Lower lobe of right lung (tissue), 2 donors: ENCODE measurements at places on chromosomes 3 and 15. TPM values are rescaled to one million over a fixed set of nuclear protein-coding genes. Genes with fewer than 3 reads are reported as not detected.

The GUCA1C gene
- not detected for total RNA-seq

The WNT5A gene
- 27.2 TPM for total RNA-seq

The PLSCR1 gene
- total RNA-seq = 194 TPM

The AGBL1 gene
- 12.0 TPM for total RNA-seq

- no peak for DNase-seq
- peaks cover 29% of the 10 kb centered on the region for H3K4me1 ChIP-seq
- peaks cover 28% of the 10 kb centered on the region for H3K27me3 ChIP-seq
- H3K36me3 ChIP-seq = no peaks in the 10 kb centered on the region
- H3K27ac ChIP-seq = no peak overlapping the region
- H3K4me3 ChIP-seq = no peak overlapping the region
Observed at GRCh38 chr15:74370471-74370870, 3.0 kb upstream of the CYP11A1 start.

GRCh38 chr15:101127506-101128076 lies 124.3 kb downstream of the CHSY1 start:
- no peaks in the 10 kb centered on the region for H3K27me3 ChIP-seq
- peaks cover 54% of the 10 kb centered on the region for H3K4me1 ChIP-seq
- peak overlapping the region; percentile 79 for H3K27ac ChIP-seq
- DNase-seq = peak; percentile 58

DNA sequence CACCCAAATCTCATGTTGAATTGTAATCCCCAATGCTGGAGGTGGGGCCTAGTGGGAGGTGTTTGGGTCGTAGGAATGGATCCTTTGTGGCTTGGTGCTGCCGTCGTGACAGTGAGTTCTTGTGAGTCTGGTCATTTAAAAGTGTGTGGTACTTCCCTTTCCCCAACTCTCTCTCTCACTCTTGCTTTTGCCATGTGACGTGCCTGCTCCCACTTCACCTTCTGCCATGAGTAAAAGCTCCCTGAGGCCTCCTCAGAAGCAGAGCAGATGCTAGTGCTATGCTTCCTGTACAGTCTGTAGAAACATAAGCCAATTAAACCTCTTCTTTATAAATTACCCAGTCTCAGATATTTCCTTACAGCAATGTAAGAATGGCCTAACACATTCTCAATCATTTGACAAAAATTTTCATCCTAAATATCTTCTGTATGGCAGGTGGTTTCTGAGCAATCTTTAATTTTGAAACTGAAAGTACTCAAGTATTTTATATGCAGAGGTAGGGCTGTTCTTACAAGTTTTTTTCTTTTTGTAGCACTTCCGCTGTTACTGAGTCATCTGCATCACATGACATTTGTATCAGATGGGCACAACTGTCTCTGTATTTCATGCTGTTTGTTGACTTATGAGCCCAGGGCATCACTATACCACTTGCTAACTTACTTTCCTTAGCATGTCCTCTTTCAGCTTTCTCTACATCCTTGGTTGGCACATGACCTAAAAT lies 8.8 kb downstream of the RPL39L start:
- H3K36me3 ChIP-seq = no peaks in the 10 kb centered on the region
- no peak for DNase-seq
- no peak overlapping the region for H3K4me3 ChIP-seq

- H3K4me3 ChIP-seq = no peak overlapping the region
- peaks cover 25% of the 10 kb centered on the region for H3K36me3 ChIP-seq
- peak; percentile 36 for DNase-seq
- no peak overlapping the region for H3K27ac ChIP-seq
Observed at GRCh38 chr3:138459619-138460535, 25.5 kb downstream of the ESYT3 start.

GRCh38 chr3:5194801-5195509 lies 7.4 kb downstream of the EDEM1 start:
- H3K4me1 ChIP-seq = peaks cover 91% of the 10 kb centered on the region
- H3K27me3 ChIP-seq = no peaks in the 10 kb centered on the region
- H3K36me3 ChIP-seq = peaks cover 11% of the 10 kb centered on the region
- no peak overlapping the region for H3K4me3 ChIP-seq
